Activated CD4-positive, alpha-beta memory T cell treated with anti-CD3 and anti-CD28 coated beads for 36 hours (primary cell): ENCODE measurements at places on chromosomes 12 and 14.

DNA sequence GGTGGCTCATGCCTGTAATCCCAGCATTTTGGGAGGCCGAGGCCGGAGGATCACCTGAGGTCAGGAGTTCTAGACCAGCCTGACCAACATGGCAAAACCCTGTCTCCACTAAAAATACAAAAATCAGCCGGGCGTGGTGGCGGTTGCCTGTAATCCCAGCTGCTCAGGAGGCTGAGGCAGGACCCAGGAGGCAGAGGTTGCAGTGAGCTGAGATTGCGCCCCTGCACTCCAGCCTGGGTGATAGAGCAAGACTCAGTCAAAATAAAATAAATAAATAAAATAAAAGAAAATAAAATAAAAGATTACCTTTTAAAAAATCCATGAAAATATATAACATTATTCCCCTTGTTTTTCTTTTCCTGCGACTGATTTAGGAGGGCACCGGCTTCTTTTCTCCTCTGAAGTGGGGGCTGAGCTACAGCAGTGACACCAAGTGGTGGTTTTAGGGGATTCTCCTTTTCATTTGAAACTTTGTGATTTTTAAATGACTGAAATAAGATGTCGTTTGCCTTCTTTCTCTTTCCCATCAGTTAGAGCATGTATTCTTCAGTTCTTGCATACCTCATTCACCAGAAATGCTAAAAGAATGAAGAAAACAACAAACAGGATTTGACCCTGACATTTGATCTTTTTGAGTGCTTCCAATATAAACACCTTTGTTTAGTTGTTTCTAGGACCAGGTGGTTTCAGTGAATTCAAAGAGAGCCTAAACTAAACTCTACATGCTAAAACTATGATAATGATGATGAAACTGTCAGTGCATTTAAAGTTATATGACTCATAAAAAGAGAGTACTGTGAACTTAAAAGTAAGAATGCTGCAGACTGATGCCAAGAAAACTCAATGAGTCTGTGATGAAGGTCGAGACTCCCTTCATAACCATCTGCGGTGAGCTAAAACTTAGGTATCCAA, 22.6 kb upstream of the PKP2 start:
- no peak for DNase-seq

GRCh38 chr12:20757-21156, 45.8 kb upstream of the IQSEC3 start:
- DNase-seq: no peak

GRCh38 chr14:37721976-37722659, 126.7 kb downstream of the TTC6 start:
- DNase-seq: no peak

GRCh38 chr12:117212563-117213190, 22.4 kb upstream of the FBXO21 start:
- DNase-seq: peak; percentile 75

- no peak for DNase-seq
These were observed 128.4 kb downstream of the BBS10 start for GRCh38 chr12:76219806-76220205.
